Stimulated activated CD4-positive, alpha-beta T cell treated with anti-CD3 and anti-CD28 coated beads, Interleukin-4, amount 100 ng/mL, for 1 hour (primary cell): ENCODE measurements at places on chromosomes 3 and 15.

DNA sequence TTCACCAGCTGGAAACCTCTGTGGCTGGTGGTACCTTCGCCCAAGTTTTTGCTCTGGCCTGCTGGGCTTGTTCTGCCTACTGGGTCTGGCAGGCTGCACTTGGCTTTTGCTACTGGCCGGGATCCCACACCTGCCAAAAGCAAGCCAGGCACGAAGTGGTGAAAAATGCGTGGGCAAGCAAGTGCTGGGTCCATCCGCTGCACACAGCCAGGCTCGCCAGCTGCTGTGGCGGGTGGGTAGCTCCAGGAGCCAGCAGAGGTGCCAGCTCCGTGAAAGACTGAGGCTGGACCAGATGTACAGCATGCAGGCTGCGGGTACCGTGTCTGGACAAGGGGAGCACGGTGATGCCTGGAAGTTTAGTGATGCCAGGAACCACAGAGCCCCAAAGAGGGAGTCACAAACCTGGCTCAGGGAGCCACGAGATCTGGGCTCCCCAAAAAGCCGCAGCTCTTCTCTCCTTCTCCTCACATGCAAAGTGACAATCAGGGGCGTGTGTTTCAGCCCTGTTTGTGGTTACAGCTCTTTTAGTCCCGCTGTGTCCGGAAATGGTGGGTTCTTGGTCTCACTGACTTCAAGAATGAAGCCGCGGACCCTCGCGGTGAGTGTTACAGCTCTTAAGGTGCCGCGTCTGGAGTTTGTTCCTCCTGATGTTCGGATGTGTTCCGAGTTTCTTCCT is 1455.6 kb upstream of the GBE1 start:
- no peak for DNase-seq

- DNase-seq: no peak
Measured at GRCh38 chr3:143241481-143241951, 121.9 kb downstream of the CHST2 start.

GRCh38 chr3:49217688-49218470 is 46.5 kb downstream of the KLHDC8B start:
- DNase-seq: no peak

GRCh38 chr15:45702041-45702440 is 67.2 kb downstream of the SQOR start:
- DNase-seq: no peak

GRCh38 chr15:40856746-40857145 is 12.9 kb downstream of the SPINT1 start:
- DNase-seq: no peak

DNA sequence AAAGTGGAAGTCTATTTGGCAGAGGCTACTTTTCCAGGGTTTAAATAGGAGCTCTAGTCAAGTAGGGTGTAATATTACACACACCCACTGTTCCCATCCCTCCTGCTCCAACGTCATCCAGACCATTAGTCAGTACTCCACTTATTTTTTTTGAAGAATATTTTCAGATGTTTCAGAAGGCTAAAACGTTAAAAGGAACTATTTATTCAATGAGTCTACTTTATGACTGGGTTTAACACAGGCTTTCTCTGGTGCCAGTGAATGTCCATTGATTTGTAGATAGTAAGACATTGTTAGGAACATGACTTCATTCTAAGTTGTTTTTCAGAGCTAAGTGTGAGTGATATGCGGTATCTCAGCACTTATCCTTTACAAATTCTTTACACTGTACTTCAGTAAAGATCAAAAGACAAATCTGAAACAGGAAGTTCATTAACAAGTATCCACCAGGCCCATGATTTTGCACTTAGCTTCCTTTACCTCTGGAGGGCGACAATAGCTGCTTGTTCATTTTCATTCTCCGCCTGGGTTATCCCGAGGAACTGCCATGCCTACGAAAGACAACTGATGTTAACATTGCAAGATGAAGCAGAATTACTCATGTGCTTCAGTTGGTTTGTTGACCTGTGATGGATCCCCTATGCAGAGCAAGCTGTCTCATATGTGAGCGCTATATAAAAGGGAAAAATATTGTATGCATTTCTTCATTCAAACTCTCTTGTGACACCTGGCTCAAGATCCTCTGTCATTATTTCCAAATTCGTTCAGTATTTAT is 158.7 kb downstream of the USP13 start:
- no peak for DNase-seq

GRCh38 chr3:8319935-8320634 is 181.5 kb upstream of the LMCD1 start:
- DNase-seq: no peak

- DNase-seq: no peak
Measured at GRCh38 chr3:52014613-52015012, 18.9 kb upstream of the RPL29 start.

GRCh38 chr15:38997841-38998240 is 433.2 kb upstream of the RASGRP1 start:
- no peak for DNase-seq

DNA sequence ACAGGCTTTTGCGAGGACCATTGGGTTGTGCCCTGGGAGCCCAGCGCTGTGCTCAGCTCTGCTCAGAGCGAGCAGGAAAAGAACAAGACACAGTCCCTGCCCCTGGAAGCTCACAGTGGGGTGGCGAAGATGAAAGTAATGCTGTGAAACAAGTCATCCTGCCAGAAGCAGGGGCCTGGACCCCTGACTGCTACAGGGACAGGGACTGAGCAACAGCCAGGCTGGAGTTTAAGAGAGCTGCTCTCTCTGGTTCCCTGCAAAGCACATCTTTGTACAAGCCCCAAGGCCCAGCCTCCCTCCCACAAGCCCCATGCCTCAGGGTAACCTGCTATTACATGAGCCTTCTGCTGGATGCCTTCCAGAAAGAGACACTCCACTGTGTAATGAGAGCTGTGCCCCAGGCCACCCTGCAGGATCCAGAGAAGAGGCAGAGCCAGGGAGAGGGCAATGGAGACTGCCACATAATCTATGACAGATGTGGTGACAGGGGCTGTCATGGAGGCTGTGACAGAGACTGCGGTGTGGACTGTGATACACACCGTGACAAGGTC is 7.1 kb upstream of the HCN4 start:
- no peak for DNase-seq

GRCh38 chr15:56812221-56812620 is 78.9 kb upstream of the ZNF280D start:
- no peak for DNase-seq

DNA sequence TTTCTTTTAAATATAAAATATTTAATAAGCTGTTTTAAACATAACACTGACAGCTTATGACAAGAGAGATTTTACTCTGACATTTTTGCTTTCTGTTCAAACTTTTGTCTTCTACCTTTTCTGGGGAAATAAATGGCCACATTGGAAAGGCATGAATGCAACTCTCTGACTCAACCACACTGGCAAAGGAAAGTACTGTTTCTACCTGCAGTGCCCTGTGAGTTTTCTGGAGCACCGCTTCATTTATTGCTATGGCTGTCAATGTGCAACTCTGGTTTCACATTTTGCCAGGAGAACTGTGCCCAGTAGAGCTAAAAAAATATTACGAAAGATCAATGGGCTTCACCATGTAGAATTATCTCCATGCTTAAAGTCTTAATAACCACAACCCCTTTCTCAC is 15.1 kb downstream of the PDZRN3 start:
- no peak for DNase-seq

DNA sequence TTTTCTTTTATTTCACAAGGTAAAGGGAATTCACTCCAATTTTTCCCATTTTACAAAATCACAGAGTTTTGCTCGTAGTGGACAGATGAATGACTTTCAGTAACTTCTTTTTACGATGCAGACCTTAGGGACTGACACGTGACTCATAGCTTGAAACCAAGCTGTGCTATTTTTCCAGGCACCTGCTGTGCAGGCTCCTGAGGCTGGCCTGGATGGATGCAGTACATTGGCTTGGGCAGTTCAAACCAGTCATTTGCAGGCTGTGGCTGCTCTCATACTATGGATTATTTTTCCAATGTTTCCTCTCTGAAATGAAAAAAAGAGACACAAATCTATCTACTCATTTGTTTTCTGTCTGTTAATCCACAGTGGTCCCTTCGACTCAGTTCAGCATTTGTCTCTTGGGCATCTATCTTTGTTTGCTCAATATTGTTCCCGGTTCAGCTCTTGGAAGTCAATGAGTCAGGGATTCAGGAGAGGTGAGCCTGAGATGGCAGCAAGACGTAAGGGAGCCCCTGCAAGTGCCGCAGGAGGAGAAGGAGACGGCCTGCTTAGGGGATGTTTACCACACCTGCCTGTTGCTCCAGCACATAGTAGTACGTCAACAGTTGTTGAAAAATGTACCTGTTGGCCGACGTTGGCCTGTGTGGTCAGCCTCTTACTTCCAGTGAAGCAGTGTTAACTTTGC is 92.8 kb downstream of the SV2B start:
- DNase-seq: no peak

DNA sequence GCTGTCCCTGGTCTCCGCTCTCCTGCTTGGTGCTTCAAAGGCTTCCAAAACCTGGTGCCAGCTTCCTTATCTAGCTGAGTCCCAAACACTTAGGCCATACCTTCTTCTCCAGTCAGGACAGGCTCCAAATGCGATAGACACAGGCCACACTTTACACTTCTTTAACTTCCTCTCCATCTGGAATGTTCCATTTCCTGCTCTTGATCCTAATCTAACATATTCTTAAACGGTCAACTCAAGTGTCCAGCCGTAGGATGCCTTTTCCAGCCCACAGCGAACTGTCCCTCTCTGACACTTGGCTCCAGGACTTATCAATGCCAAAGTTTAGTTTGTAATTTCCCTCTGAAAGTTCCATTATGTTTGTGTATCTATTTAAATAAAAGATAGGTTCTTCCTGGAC is 19.2 kb upstream of the PLA2G4F start:
- no peak for DNase-seq

- peak; percentile 40 for DNase-seq
Measured at GRCh38 chr15:74431645-74432044, 2.1 kb downstream of the SEMA7A start.

DNA sequence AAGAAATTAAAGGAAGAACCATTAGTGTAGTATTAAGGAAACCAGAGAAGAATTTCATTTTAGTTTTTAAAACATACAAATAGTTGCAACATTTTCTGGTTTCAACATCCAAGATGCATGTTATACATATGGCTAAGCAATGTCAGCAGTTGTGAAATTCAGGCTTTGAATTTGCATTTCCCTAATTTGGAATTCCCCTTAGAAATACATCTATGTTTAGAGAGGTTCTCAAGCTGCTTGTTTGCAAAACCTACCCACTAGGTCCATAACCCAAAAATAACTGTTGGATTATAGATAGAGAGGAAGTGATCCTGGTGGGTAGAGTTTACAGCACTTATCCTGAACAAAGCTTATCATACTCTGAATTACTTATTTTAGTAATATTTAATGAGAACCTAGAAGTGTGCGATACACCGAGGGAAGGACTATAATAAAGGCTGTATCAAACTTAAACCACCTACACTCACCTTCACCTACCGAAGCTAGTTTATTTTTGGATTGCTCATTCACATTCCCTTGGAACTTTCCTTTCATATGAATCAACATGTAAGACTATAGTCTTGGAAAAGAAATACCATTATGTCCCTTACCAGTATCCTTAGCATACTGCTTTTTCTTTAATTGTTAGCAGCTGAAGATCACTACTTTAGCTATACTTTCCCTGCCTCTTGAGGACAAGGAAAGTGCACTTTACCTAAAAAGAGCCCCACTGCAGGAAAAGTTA is 60.6 kb downstream of the CHAC1 start:
- DNase-seq: no peak

GRCh38 chr15:70084461-70084860 is 13.3 kb downstream of the TLE3 start:
- no peak for DNase-seq

- DNase-seq: no peak
Measured at GRCh38 chr3:160820022-160820421, 64.0 kb downstream of the PPM1L start.

DNA sequence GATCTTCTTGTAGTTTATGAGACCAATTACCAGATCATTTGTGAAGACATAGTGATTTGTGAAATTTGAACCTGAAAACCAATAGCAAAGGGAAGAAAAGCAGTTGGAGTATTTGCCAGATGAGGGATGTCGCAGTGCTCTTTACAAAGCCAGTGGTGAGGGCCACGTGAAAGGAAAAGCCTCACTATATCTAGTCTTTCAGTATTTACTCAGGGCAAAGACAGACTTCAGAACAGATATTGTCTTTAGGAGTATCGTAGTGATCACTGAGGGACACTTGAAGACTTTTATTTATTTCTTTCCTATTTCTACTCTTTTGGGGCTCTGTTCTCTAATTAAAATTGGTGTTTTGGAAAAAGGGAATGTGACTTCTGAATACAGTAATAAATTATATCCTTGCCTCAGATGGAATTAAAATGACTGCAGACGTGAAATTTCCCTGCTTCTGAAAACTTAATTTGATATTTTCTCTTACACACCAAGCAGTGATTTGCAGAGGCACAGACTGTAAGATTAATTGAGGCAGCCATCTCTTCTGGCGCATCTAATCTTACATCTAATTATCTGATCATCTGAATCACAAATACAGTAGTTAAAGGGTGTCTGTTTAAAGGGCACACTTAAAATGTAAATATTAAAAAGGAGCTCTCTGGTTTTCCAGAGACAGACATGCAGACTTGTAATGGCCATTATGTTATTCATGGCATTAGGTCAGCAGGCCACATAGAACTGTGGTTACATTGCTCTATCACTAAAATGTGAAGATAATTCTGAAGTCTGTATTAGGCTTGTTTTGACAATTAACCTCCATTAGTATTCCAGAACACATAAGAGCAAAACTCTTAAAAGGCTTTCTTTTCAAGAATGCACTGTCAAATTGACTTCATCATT is 193.0 kb upstream of the GOLIM4 start:
- DNase-seq: no peak

- no peak for DNase-seq
Measured at GRCh38 chr15:89551550-89551949, 23.7 kb upstream of the TICRR start.

DNA sequence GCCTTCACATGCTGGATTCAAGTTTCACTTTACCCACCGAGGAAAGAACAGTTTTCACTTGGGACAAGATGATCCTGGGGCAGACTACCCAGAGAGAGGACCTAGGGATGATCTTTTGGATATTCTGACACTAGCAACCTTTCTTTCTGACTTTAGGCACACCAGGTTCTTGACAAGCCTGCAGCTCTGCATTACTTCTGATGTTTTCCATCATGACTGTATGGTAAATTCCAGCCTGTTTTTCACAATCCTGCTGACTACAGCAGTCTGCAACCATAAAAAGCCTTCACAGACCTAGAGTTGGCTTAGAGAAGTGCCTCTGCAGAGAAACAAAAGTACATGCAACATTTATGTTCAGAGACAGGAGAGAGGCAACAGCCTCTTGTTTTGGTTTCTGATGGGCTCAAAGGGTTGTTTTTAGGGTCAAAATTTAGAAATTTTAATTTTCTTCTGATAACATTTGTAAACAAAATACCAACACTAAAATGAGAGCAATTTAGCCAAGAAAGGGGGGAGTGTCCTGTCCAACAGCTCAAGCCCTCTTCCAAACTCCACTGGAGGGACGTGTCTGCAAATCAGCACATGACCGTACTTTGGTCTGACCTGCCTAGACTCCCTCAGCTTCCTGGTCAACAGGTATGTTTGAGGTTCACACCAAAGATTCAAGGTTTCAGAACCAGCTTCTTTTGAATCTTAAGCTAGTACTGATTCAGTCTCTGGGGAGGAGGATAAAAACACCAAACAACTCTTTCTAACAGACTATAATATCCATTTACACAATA is 799 bp downstream of the ABI3BP start:
- DNase-seq: no peak
